Endothelial cell of umbilical vein (primary cell): ENCODE measurements at places on chromosomes 3 and 15. TPM values are rescaled to one million over a fixed set of nuclear protein-coding genes. Genes with fewer than 3 reads are reported as not detected.
A peak's percentile ranks its signal among the peaks of the same experiment; 100 is the strongest.

The SEC62 gene
- total RNA-seq, result 77.8 and 90.8 TPM in 2 replicates

GRCh38 chr15:89107984-89108383 lies 19.7 kb downstream of the ABHD2 start:
- H3K4me3 ChIP-seq, result no peak overlapping the region
- no peak overlapping the region for H3K27ac ChIP-seq
- H3K36me3 ChIP-seq, result no peaks in the 10 kb centered on the region
- DNase-seq, result no peak

The HEXA gene
- total RNA-seq, result 100 and 108 TPM in 2 replicates

DNA sequence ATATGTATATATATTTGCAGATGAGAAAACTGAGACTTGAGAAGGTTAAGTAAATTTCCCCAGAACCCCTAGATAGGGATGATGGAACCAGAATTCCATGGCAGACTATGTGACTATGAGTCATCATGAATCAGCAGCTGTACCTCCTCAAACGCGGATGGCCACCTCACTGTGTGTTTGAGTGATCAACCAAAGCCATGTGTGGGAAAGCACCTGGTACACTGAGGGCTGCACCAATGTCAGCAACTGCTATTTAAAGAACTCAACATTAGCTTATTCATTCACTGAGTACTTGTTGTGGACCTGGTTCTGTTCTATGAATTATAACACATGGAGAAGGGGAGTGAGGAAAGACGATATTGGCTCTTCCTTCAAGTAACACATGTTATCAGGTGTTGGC lies 377.0 kb downstream of the GAP43 start:
- no peaks in the 10 kb centered on the region for H3K4me1 ChIP-seq
- H3K4me3 ChIP-seq, result no peak overlapping the region
- no peak for DNase-seq
- no peaks in the 10 kb centered on the region for H3K36me3 ChIP-seq
- no peak overlapping the region for H3K27ac ChIP-seq

GRCh38 chr3:197516517-197516889 lies 39.3 kb downstream of the BDH1 start:
- DNase-seq, result peak; percentile 34
- no peak overlapping the region for H3K4me3 ChIP-seq

GRCh38 chr3:184239708-184240107 lies 9.1 kb downstream of the ALG3 start:
- no peak for DNase-seq
- H3K36me3 ChIP-seq, result peaks cover 15% of the 10 kb centered on the region
- H3K4me1 ChIP-seq, result no peaks in the 10 kb centered on the region

- H3K4me3 ChIP-seq, result no peak overlapping the region
- H3K27ac ChIP-seq, result no peak overlapping the region
- H3K27me3 ChIP-seq, result peaks cover 3% of the 10 kb centered on the region
- H3K4me1 ChIP-seq, result no peaks in the 10 kb centered on the region
Measured at GRCh38 chr3:37667335-37667734, 194.3 kb upstream of the CTDSPL start.

The SLC28A1 gene
- total RNA-seq, result not detected in 2 replicates

The KCNMB3 gene
- 1.7 and 2.3 TPM in 2 replicates for total RNA-seq

DNA sequence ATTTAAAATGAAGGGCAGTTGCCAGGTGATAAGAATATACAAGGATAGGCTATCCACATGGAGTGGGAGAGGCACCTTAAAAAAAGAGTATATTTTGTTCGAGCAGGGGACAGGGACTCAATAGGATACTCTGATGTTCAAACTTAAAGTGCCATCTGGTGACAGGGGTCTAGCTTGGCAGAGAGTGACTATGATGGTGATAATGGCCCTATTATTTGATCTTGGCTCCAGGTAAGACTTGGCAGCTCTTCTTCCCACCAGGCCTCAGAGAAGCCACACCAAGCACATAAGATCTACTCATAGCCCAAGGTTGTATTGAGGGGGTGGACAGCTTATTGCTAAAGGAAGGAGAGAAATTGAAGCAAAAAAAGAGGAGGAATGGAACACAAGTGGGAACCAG lies 109.0 kb upstream of the MANF start:
- H3K4me1 ChIP-seq, result no peaks in the 10 kb centered on the region
- no peak for DNase-seq
- H3K4me3 ChIP-seq, result no peak overlapping the region

GRCh38 chr15:52329987-52330386 lies 34.4 kb upstream of the MYO5C start:
- H3K4me1 ChIP-seq, result peaks cover 6% of the 10 kb centered on the region
- no peaks in the 10 kb centered on the region for H3K27me3 ChIP-seq
- H3K27ac ChIP-seq, result no peak overlapping the region
- H3K36me3 ChIP-seq, result peaks cover 32% of the 10 kb centered on the region
- DNase-seq, result no peak

The CTXN2 gene
- 0.14 TPM in 1 of 2 replicates, not detected in the other for total RNA-seq

- no peaks in the 10 kb centered on the region for H3K36me3 ChIP-seq
- DNase-seq, result no peak
- H3K4me3 ChIP-seq, result no peak overlapping the region
- H3K27me3 ChIP-seq, result no peaks in the 10 kb centered on the region
- H3K27ac ChIP-seq, result no peak overlapping the region
Measured at GRCh38 chr3:50912746-50913145, 238.0 kb downstream of the DOCK3 start.

DNA sequence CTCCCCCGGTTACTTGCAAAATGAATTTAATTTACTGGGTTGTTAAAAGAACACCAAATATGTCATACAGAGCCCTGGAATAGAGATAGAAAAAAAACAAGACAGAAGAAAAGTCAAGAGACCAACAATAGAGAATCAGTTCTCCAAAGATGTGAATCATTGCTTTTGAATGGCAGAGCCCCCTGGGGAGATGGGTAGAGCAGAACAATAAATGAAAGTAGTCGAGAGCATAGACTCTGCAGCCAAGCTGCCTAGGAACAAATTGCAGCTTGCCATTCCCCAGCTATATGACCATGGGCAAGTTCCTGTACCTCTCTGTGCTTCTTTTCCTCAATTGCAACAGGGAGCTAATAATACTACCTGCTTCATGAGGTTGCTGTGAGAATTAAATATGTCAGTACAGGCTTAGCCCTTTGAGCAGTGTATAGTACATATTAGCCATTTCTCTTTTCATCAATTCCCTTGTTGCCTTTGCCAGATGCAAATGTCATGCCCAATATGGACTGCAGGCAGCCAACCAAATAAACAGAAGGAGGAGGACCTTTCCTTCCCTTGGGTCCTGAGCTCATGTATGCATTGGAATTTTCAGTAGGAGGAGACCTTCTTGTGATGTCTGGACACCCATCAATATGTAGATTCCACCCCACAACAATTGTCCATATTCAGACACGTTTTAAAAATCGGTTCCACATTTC lies 25.0 kb upstream of the BFSP2 start:
- DNase-seq, result no peak
- H3K27me3 ChIP-seq, result no peaks in the 10 kb centered on the region
- no peak overlapping the region for H3K27ac ChIP-seq
- H3K36me3 ChIP-seq, result no peaks in the 10 kb centered on the region

- no peak for DNase-seq
- H3K27ac ChIP-seq, result no peak overlapping the region
Measured at GRCh38 chr3:23665741-23666140, 140.0 kb upstream of the UBE2E1 start.

The ITIH4 gene
- total RNA-seq, result 0.60 and 2.4 TPM in 2 replicates

- H3K27ac ChIP-seq, result no peak overlapping the region
- no peaks in the 10 kb centered on the region for H3K27me3 ChIP-seq
- H3K4me3 ChIP-seq, result no peak overlapping the region
- no peaks in the 10 kb centered on the region for H3K36me3 ChIP-seq
- no peaks in the 10 kb centered on the region for H3K4me1 ChIP-seq
- no peak for DNase-seq
Measured at GRCh38 chr3:74000725-74001124, 376.0 kb upstream of the PDZRN3 start.

DNA sequence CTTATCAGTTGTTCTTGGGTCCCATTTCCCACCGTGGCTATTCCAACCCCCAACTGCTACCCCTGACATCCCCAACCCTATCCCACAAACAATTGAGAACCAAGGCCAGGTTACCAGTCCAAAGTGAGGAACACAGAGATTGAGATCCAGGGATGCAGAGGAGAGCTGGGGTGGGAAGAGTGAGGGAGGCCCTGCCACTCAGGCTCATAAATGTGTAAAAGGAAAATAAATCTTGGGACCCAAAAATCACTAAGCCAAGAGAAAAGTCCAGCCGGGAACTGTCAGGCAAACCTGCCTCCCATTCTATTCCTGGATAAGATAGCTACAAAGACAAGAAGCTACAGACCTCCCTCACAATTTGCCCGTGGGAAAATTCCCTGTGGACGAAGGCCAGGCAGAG lies 101.1 kb upstream of the DLG1 start:
- no peaks in the 10 kb centered on the region for H3K36me3 ChIP-seq
- DNase-seq, result no peak
- H3K4me3 ChIP-seq, result no peak overlapping the region
- H3K27me3 ChIP-seq, result no peaks in the 10 kb centered on the region
- no peak overlapping the region for H3K27ac ChIP-seq

DNA sequence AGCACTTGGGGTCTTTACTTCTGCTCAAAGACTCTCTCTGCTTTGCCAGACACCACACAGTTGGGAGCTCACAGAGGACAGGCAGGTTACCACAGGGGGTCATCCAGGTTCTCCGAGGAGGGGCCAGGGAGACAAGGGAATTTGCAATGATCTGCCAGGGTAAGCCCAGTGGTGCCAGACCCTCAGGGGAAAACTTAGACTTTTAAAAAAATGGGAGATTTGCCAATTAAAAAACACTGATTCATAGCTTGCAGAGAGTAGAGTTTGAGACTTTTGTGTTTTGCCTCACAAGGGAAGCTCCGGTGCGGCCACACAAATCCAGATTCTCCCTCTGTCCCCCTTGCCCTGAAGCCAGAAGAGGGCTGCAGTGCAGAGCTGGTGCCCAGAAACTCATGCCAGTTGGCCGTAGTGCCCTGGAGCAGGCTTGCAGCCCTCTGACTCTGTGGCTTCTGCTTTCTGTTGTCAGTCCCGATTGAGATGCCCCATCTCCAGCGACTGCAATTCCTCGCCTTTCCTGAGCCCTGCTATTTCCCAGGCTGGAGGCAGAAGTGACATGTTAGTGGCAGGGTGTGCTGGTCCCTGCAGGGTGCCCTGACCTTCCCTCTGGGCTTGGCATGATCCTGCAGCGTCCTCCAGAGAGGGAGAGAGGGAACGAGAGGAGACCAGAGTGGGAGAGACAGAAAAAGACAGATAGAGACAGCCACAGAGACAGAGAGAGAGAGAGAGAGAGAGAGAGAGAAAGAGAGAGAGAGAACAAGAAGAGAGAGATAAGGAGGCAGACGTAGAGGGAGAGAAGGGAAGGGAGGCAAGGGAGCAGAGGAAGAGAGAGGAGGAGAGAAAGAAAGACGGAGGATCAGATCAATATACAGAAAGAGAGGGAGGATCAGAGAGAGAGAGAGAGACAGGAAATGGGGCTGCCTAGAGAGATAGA lies 46.0 kb downstream of the RHCG start:
- no peaks in the 10 kb centered on the region for H3K36me3 ChIP-seq
- no peak overlapping the region for H3K4me3 ChIP-seq
- H3K27me3 ChIP-seq, result peaks cover 19% of the 10 kb centered on the region
- no peak overlapping the region for H3K27ac ChIP-seq

GRCh38 chr3:138047596-138048158 lies 37.7 kb downstream of the CLDN18 start:
- H3K4me3 ChIP-seq, result no peak overlapping the region
- no peaks in the 10 kb centered on the region for H3K36me3 ChIP-seq
- DNase-seq, result no peak
- H3K27ac ChIP-seq, result no peak overlapping the region
- no peaks in the 10 kb centered on the region for H3K27me3 ChIP-seq
- H3K4me1 ChIP-seq, result no peaks in the 10 kb centered on the region
